Non-pigmented ciliary epithelial cell (primary cell): ENCODE measurements at places on chromosomes 5 and 9.

GRCh38 chr9:134661299-134661698, 19.7 kb downstream of the COL5A1 start:
- no peak for DNase-seq

- DNase-seq: no peak
Measured at GRCh38 chr5:174418809-174419539, 305.4 kb upstream of the MSX2 start.

DNA sequence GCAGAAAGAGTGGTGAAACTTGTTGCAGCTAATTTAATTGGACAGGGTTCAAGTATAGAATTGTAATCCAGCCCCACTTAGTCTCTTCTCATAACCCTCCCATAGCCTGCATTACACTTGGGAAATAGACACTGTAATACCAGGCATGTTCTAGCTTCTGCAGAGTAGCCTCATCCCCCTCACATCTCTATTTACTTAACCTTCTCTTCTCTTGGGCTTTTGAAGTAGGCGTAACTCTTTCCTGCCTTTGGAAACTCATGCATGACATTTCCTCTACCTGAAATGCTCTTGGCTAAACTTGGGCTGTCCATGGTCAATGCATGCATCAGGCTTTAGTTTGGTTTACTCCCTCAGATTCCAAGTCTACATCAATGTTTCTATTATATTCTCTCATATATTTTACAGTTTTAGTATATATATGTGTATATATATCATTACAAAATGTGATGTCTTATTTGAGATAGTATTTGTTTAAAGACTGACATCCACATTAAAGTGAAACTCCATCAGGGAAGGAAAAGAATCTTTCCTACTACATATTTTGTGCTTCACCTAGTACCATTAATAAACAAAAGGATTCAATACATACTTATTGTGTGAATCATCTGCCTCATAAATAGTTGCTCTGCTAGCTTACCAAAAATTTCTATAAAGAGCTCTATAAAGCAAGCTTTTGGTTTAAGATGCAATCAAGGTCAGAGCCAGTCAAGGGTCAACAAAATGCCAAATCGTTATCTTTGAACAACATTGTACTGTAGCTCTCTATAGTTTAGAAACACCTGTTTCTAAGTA, 1158.0 kb downstream of the MAT2B start:
- DNase-seq: no peak

- no peak for DNase-seq
Measured at GRCh38 chr9:115088860-115089259, 29.1 kb downstream of the TNC start.

GRCh38 chr9:114450833-114451706, 54.2 kb downstream of the WHRN start:
- no peak for DNase-seq

DNA sequence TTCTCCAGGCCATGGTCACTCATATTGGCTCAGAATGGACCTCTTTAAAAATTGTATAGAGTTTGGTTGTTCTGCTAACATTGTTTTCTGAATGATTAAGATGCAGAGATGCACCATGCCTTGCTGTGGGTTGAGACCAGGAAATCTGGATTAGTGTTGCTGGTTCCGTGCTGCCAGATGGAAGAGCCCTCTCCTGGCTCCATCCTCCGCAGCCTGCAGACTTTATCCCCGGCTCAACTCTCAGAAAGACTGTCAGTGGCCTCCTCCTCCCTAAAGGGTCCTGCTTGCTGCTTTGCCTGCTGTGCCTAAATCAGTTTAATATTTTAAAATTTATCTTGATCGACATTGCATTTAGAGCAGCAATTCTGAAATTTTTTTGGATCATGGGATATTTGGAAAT, 196.7 kb downstream of the TENT4A start:
- DNase-seq: no peak

- no peak for DNase-seq
Measured at GRCh38 chr9:136712690-136713544, 545 bp downstream of the DIPK1B start.

- DNase-seq: no peak
Measured at GRCh38 chr9:33687779-33688178, 107.6 kb upstream of the PRSS3 start.

GRCh38 chr9:127923046-127923445, 6.2 kb upstream of the ST6GALNAC4 start:
- no peak for DNase-seq

- no peak for DNase-seq
Measured at GRCh38 chr5:116448870-116449427, 125.7 kb downstream of the SEMA6A start.

DNA sequence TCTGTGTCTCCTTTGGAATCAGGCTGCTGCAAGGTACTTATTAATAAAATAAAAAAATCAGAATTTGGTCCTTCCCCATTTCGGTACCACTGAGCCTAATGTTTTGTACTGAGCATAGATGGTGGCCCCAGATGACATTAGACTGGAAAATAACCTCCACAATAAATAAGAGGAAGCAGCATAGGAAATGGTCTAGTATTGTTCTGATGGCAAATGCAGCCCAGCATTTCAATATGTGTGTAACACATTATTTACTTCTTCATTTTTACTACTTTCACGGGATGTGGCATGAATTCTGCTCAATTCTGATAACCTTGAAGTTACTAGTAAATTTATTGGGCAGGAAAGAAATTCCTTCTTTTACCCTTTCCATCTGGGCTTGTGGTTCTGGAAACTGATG, 295.6 kb downstream of the ADGRV1 start:
- DNase-seq: no peak

GRCh38 chr9:27212191-27212590, 84.8 kb downstream of the EQTN start:
- DNase-seq: no peak

DNA sequence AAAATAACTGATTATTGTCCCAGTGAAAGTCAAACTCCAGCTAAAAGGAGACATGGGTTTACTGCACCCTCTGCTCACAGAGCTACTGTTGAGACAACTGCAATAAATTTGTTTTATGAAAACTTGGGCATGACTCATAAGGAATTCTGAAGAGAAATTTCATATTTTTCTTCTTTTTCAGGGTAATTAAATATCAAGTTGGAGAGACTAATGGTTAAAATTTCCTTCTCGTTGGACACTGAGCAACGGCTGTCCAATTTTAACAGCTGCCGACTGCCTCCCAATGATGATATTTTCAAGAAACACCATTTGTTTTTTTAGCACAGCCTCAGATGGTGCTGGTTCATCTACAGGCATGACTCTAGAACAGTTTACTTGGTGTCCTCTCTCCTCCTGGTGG, 259.2 kb upstream of the RGMB start:
- DNase-seq: no peak

- no peak for DNase-seq
Measured at GRCh38 chr5:150044712-150045111, 41.6 kb downstream of the CSF1R start.

DNA sequence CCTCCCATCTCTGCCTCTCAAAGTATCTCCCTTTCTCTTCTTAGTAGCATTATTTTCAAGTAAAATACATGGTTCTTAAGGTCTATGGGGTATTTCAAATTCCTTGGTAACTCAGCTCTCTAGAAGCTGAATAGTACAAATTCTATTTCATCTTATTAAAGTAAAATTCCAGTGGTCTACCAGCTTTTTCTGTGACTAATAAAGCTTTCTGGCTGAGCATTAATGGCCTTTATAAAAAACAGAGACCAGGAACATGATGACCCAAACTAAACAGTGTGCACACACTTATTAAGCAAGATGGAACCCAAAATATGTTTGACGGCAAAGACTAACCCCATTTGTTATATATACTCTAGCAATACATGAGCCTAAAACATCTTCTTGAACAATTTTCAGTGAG, 142.6 kb downstream of the OR2K2 start:
- DNase-seq: no peak

DNA sequence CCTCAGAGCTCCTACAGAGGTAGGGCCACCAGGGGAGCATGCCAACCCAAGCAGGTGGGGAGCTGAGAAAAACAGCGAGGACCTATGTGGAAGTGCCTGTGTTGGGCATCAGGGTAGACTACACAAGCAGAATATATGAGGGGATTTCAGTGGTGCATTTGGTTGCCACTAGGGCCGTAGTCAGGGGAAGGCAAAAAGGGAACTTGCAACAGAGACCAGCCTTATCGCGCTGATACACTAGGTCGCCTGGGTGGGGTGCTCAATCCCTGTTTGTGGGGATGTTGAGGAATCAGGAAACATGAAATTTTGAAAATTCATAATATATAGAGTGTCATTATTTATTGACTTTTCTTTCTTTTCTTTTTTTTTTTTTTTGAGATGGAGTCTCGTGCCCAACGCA, 370.9 kb upstream of the PRR16 start:
- no peak for DNase-seq

- no peak for DNase-seq
Measured at GRCh38 chr9:98829766-98830165, 22.3 kb downstream of the GALNT12 start.

- DNase-seq: no peak
Measured at GRCh38 chr9:75911390-75911789, 20.9 kb downstream of the PCSK5 start.

- DNase-seq: no peak
Measured at GRCh38 chr9:6631207-6631512, 14.4 kb downstream of the GLDC start.

GRCh38 chr9:107593224-107593870, 103.8 kb upstream of the KLF4 start:
- DNase-seq: no peak

DNA sequence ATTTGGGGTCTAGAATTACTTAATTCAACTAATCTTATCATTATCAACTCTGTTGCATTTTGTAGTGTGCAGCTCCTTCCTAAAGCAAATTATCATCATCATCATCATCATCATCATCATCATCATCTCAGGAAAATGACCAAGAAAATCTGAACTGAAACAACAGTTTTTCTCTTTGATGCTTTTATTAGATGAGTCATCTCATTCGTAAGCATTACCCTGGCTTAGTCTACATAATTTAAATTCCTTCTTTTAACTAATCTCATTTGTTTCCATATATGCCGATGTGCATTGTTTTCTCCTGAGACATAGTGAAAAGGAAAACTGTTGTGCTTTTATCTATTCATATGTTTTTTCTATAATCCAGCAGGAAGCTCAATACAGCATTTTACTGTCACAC, 173.0 kb upstream of the PDE4D start:
- peak; percentile 41 for DNase-seq
